ENCODE measurements at places on chromosomes 12 and 14.

- DNase-seq, result no peak
These were observed 693.0 kb downstream of the NRXN3 start for GRCh38 chr14:78863143-78863542.

GRCh38 chr14:57389646-57390036, 745 bp upstream of the NAA30 start:
- no peak for DNase-seq

- DNase-seq, result no peak
These were observed 8.6 kb upstream of the ALDH2 start for GRCh38 chr12:111758120-111758561.

DNA sequence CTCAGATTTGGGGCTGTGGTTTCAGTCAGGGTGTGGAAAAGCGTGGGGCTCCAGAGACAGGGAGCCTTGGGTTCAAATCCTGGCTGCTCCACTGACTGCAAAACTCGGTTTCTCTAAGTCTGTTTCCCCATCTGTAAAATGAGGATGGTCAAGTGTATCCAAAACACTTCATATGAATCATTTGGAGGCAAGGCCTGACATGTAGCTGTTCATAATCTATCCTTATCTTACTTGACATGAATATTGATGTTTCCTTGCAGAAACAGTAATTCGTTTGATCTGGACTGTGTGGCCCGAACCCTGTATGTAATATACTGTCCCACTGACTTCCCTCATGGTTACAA, 1.5 kb upstream of the CCDC63 start:
- no peak for DNase-seq

DNA sequence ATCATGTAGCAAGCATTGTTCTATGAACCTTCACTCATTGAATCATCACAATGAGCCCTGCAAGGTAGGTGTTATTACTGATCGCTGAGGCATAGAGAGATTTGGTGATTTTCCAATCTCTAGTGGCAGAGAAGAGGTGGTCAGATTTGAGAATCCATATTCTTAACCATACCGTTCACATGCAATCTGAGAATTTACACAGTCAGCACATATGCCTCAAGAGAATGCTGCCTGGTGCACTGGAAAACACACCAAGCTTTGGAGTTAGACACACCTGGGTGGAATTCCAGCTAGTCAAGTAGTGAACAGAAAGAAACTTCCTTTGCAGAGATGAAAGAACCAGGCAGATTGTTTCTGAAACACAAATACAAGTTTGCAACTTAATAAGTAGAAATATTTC, 94.1 kb downstream of the LGR5 start:
- DNase-seq, result no peak

DNA sequence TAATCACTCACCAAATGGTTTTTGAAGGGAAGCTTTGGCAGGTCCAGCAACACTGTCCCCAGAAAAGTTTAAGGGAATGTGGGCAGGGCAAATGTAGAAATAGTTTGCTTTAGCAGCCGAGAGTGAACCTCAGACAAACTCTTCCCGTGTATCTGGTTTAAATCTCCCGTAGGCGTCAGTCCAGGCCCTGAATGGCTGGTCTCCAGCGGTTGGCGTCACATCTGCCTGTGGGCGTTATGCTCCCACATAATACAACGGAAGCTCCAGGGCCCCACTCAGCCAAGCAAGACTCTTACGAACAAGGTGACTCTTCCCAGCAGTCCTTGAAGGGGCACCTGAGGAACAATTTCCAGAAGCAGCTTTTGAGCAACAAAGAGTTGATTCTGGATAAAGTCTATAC, 942 bp downstream of the ZC2HC1C start:
- DNase-seq, result no peak

DNA sequence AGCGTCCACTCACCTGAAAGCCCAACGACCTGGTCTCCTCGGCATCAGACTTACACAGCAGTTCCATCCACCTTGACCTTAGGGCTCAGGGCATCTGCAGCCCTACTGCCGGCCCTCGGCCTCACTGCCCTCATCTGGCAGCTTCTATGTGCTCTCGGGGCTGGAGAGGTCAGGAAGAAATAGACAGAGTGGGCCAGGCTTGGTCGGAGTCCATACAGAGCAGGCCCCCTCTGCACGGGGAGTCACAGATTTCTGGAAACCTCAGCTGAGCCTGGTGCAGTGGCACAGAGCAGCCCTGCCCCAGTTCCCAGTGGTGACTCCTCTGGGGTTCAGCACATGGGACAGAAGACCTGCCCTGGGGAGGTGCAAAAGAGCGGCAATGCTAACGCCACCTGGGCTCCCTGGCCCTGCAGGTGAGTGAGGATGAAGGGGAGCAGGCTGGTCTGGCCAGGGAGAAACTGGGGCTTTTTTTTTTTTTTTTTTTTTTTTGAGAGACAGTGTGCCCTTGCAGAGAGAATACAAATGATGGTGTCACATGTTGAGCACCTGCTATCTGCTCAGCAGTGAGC, 190.1 kb upstream of the PRMT8 start:
- no peak for DNase-seq

DNA sequence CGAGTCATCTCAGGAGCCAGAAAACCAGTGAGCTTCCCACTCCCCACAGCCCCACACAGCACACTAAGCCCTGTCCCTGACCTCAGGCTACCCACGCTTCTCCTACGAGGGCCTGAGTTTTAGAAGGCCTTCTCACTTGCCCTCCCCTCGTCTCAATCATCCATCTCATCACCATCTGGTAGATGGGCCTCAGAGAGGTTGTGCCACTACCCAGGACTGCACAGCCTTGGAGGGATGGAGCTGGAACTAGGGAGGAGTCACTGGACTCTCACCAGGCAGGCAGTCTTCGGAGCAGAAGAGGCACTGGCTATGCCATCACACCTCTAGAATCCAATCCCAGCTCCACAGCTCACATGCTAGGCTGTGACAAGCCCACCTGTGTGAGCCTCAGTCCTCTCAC, 52.3 kb downstream of the ITPK1 start:
- no peak for DNase-seq

DNA sequence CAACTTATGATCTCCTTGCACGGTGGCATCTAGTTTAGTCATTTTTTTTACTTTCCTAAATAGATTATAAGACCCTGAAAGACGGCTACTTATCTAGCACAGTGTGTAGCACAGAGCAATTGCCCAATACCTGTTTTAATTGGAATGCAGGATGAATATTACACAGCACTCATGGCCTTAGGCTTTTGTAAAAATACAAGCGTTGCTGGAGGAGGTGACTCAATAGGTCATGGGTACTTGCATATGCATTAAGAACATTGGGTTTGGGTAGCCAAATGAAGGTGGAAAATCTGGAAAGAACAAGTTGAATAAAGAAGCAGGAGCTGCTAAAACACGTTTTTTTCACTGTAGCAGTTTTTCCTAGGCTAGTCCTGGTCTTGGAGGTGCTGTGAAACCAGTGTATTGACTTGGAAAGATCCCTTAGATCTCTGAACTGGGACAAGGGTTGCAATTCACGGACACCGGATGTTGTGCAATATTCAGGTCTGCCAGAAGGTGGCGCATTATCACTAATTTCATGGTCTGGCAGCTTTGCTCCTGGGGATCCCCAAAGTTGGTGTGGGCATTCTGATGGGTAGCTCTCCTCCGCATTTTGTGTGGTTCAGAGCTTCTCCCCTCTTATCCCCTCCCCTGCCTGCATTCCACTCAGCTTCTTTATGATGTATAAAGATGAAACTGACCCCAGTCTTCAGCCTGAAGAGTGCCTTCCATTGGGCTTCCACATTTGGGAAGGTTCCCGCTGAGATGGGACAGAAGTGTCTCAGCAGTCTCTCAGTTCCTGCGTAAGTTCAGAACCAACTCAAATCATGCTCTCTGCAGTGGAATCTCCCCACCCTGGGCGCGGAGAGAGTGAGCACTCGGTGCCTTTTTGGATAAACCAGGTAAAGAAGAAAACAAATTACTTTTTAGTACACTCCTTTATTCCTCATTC, 278.3 kb downstream of the NRXN3 start:
- no peak for DNase-seq

- no peak for DNase-seq
These were observed 455.0 kb upstream of the TMEM132C start for GRCh38 chr12:127811988-127812387.

GRCh38 chr12:26030371-26030770, 71.9 kb downstream of the RASSF8 start:
- no peak for DNase-seq

GRCh38 chr12:75271576-75271975, 58.5 kb downstream of the CAPS2 start:
- DNase-seq, result no peak

DNA sequence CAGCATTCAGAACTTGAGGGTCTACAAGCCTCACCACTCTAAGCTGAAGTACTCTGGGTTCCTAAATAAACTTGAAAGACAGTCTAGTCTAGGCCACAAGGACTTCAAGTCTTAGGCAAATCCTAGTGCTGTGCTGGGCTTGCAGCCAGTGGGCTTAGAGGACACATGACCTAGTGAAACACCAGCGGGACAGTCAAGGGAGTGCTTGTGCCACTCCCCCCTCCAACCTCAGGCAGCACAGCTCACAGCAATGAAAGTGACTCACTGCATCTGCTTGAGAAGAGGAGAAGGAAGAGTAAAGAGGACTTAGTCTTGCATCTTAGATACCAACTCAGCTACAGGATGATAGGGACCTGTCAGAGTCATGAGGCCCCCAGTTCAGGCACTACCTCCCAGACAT, 438.1 kb downstream of the IPO8 start:
- DNase-seq, result no peak

GRCh38 chr12:132413931-132414588, 75.9 kb upstream of the FBRSL1 start:
- peak; percentile 14 for DNase-seq

DNA sequence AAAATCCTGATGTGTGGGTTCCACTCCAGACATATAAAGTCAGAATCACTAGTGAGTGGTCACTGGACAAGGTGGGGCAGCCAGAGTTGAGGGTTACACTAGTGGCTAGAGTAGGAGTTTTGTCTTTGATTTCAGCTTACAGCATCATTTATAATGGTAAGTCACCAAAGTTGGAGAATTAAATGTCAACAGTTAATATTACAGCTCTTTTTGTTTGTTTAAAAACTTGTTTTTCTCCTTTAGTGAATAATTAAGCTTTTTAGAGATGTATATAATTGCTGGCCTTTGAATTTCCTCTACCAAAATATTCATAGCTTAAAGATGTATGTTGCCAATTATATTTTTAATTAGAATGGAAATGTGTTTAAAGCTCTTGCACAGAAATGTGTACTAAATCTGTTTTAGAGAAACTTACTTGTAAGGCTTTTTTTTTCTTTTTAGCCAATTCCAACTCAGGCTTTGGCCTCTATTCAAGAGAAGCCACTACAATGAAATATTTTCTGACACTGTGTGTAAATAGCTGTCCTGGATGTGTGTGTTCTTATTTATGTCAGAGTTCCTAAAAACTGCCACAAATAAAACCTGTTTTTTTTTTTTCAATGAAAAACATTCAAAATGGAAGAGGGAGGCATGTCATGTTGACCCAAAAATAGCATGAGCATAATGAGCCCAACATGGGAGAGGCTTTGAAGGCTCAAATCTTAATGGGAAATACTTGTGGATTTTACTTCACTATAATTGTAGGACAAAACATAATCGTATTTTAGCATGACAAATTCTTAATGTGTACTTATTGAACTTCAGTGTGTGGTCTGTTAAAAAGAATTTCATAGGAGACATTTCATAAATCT, 92.2 kb downstream of the TBC1D30 start:
- DNase-seq, result no peak

- DNase-seq, result no peak
These were observed 18.1 kb downstream of the RPH3A start for GRCh38 chr12:112809684-112810083.

GRCh38 chr12:22318108-22318737, 16.3 kb downstream of the ST8SIA1 start:
- no peak for DNase-seq

- DNase-seq, result no peak
These were observed 232.2 kb downstream of the C12orf50 start for GRCh38 chr12:87796961-87797516.

GRCh38 chr12:41008472-41008871, 179.6 kb upstream of the PDZRN4 start:
- no peak for DNase-seq

- no peak for DNase-seq
These were observed 111.2 kb upstream of the FLRT2 start for GRCh38 chr14:85418721-85419120.

DNA sequence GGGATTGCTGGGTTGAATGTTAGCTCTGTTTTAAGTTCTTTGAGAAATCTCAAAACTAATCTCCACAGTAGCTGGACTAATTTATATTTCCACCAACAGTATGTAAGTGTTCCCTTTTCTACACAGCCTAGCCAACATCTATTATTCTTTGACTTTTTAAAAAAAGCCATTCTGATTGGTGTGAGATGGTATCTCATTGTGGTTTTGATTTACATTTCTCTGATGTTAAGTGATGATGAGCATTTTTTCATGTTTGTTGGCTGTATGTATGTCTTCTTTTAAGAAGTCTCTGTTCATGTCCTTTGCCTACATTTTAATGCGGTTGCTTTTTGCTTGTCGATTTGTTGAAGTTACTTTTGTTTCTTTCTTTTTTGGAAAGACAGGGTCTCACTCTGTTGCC, 301.1 kb upstream of the OR4E1 start:
- no peak for DNase-seq

Data from CD4-positive, alpha-beta T cell treated with Interleukin-6 for 4 hours (primary cell).